ENCODE measurements at places on chromosomes 6 and 20.
A peak's percentile ranks its signal among the peaks of the same experiment; 100 is the strongest.

- no peak for DNase-seq
Observed at GRCh38 chr6:143742070-143742954, 64.5 kb downstream of the PHACTR2 start.

DNA sequence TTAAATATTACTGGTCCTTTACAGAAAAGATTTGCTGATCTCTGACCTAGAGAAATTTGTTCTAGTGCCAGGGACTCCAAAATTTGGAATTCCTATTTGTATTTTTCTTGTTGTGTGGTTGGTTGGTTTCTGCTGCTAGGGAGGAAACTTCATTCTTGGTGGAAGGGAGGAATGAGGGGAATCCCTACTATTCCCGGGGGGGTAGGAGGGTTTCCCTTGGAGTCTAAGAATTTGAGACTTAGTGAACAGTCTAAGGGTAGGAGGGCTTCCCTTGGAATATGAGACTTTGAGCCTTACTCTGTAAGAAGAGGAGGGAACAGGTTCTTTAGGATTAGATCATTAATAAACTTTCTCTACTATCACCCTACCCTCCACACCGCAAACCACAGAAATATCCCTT lies 67.1 kb upstream of the ADGRF1 start:
- DNase-seq = no peak

GRCh38 chr6:26033941-26034354 lies 53.3 kb upstream of the HFE start:
- peak; percentile 73 for DNase-seq

- peak; percentile 90 for DNase-seq
Observed at GRCh38 chr6:16494793-16495192, 256.4 kb downstream of the GMPR start.

- DNase-seq = no peak
Observed at GRCh38 chr6:85772641-85773040, 130.0 kb upstream of the SYNCRIP start.

GRCh38 chr6:36915599-36915998 lies 29.8 kb downstream of the C6orf89 start:
- no peak for DNase-seq

DNA sequence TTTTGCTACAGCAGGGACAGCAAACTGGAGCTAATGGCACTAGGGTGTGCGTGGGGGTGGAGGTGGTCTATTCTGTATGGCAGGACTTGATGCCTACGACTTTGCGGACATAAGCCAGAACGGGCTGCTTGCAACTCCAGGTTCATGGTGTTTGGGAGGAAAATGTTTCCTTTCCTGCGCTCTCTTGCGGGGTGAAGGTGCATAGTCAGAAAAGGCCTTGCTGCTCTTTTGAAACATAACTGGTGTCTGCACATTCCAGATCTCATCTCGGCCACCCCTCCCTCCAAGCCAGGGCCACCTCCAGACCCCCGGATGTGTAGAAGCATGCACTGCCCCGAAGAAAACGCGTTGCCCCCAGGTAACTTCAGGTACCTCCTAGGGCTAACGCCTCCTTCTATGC lies 8.1 kb downstream of the FOXA2 start:
- DNase-seq = no peak
